Hematopoietic multipotent progenitor cell treated with erythropoietin and hydrocortisone succinate and interleukin-3 and kit ligand, for 15 days (in vitro differentiated cells): ENCODE measurements at places on chromosomes 6 and 20.
A peak's percentile ranks its signal among the peaks of the same experiment; 100 is the strongest.

DNA sequence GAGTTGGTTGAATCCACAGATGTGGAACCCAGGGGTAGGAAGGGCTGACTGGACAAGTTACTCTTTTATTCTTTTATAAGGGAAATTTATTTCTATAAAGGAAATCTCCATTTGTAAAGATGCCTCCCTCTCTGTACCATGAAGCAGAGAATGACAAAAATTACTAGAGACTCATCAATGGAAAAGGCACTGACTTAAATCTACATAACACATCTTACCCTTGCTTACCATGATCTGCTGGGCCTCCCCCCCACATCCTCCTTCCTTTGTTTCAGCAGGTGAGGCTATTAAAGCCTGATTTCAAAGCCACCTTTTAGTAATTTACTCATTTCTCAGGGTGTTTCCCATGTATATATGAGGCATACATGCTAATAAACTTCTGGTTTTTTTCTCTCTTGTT is 130.2 kb upstream of the HDDC2 start:
- DNase-seq: no peak

GRCh38 chr6:41122373-41122772 is 31.8 kb downstream of the TREML1 start:
- no peak for DNase-seq

- no peak for DNase-seq
These were observed 5.9 kb upstream of the CST7 start for GRCh38 chr20:24943196-24943595.

- DNase-seq: no peak
These were observed 1.8 kb downstream of the RBCK1 start for GRCh38 chr20:409697-410559.

- DNase-seq: no peak
These were observed 52.2 kb downstream of the FKBP1C start for GRCh38 chr6:63263444-63263843.

DNA sequence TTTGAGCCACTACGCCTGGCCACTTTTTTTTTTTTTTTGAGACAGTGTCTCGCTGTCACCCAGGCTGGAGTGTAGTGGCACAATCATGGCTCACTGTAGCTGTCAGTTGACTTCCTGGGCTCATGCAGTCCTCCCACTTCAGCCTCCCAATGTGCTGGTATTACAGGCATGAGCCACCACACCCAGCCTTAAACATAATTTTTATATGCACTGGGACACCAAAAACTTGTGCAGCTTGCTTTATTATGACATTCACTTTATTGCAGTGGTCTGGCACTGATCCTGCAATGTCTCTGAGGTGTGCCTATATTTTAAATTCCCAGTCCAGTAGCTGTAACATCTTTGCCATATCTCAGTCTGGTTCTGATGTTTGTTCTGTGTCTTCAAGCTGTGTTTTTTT is 34.7 kb downstream of the KAT14 start:
- no peak for DNase-seq

DNA sequence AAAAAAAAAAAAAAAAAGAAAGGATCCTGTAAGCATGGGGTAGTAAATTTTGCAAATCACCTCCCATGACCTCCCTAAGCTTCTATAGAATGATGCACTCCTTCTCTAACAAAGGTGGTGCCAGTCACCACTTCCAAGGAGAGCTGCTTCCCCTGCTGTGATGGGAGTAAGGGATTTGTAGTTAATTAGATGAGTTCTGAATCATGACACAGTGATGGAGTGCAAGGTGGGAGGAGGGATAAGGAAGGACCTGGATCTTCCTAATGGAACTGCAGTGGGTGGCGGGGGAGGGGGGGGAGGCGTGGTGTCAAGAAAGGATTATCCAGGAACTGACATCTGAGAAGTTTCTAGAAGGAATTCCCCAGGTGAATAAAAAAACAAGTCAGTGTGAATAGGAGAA is 47.8 kb downstream of the NRN1 start:
- no peak for DNase-seq

DNA sequence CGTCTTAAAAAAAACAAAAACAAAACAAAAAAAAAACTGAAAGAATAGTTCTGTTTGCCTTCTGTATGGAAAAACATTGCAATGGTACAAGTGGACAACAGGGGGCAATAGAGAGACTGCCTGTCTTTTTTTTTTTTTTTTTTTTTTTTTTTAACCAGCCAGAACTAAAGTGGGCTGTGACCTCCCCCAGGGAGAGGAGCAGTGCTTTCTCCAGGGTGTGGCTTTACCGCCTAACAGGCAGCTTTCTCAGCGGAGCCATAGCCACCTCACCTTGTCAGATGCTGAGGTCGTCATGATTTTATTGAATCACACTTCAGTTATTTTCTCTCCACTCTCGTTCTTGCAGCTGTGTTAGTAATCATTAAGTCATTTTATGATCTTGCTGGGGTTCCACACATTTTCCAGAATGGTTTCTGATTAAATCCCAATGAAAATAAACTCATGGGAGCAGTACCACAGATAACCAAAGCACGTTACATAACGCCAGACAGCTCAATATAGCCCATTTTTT is 78.4 kb downstream of the GMPR start:
- peak; percentile 66 for DNase-seq
